ENCODE measurements at places on chromosomes 1 and 21.
A peak's percentile ranks its signal among the peaks of the same experiment; 100 is the strongest.

DNA sequence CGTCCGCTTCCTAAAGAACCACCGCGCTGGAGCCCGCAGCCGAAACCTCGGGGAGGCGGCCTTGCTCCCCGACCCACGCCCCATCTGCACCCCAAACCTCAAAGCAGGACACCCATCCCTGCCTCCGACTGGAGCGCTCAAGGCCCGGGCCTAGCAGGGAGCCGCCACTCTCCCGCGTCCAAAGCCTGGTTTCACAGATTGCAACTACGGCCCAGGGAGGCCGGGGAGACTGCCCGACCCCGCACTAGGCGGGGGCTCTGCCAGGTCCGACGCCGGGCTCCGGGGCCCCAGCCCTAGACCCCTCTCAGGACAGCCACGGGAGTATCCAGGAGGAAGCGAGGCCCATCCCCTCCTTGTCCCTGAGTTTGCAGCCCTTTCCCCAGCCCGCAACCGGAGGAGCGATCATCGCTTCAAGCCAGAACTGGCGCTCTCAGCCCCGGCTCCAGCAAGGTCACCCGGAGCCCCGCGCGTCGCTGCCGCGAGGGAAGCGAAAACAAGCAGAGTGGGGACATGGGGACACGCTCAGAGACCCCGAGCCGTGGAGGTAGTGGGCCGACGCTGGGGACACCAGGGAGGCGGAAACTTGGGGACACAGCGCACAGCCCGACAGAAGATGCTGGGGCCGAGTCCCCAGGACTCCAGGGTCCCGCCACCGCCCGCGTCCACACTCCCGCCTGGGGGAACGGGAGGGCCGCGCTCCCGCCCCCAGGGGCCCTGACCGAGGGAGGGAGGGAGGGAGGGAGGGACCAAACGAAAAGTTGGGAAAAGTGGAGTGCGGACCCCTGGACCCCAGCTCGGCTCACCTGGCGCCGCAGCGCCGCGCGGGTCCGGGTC is 433 bp downstream of the TMEM200B start:
- DNase-seq: no peak

- DNase-seq: no peak
Observed at GRCh38 chr1:68725001-68725752, 228.3 kb upstream of the DEPDC1 start.

DNA sequence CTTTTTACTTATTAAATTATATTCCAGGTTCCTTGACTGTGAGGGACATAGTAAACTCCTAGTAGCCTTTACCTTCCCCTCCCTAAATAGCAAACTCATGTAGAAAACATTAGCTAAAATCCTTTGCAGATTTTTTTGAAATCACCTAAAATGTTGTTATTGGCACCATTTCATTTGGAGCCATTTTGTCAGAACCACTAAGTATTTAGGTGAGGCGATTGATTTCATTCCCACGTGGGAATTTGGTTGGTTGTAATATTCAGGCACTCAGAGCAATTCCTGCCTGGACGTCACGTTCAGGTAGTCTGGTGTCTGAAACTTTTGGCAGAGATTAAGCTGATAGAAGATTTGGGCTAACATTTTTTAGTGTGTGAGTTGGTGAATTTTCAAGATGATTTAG is 84.3 kb downstream of the CAMTA1 start:
- DNase-seq: no peak

GRCh38 chr21:45874716-45875415 is 106.7 kb upstream of the COL6A1 start:
- no peak for DNase-seq

- no peak for DNase-seq
Observed at GRCh38 chr1:110714374-110714995, 39.7 kb upstream of the KCNA3 start.

DNA sequence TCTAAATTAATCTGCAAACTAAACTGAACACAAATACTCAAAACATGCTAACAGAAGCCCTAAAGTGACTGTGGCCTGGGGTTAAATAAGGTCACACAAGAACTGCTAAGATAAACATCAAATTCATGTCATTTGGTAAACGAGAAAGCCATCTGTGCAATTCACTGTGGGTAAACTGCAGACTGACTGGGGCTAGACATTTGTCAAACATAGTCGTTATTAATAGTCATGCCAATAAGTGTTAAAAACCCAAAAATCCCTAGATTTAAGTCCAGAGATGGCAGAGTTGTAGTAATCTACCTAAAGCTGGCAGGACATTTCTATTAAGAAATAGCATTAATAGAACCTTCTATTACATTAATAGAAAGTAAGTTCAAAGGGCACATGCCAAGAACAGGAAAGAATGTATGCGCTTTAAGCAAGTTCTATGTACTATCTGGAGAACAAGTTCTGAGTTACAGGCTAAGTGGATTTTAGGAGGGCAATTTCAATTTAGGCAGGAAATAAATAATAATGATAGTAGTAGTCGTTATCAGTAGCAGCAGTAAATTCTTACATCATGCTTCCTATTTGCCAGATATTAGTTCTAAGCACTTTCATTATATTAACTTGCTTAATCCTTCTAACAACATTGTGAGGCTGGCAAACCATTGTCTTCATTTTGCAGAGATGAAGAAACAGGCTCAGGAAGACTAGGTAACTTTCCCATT is 8.6 kb downstream of the EDEM3 start:
- DNase-seq: peak; percentile 57

DNA sequence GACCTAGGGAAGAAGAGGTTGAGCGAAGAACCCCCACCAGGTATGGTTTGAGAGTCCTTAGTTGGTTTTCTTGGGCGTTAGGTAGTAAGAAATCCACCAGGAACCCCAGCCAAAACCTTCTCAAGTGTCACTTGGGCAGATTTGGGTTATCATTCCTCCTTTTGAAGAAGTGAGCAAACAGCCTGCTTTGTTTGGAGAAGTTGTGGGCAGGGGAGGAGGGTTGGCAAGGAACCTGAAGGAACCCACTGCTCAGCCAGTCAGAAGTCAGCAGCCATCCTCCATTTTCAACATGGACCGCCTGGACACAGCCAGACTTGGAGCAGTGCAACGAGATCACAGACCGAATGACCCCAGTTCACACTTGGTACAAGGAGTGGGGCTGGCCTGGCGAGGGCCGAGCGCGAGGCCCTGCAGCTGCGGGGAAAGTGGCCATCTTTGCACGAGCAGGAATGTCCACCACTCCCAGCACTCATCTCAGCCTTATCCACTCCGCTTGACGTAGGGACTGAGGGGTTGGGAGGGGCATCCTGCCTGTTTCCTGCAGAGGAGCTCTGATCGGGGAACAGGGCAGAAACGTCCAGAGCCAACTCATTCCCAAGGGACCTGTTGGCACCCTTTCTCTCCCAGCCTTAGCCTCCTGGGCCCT is 7.2 kb downstream of the ADPRS start:
- DNase-seq: no peak

DNA sequence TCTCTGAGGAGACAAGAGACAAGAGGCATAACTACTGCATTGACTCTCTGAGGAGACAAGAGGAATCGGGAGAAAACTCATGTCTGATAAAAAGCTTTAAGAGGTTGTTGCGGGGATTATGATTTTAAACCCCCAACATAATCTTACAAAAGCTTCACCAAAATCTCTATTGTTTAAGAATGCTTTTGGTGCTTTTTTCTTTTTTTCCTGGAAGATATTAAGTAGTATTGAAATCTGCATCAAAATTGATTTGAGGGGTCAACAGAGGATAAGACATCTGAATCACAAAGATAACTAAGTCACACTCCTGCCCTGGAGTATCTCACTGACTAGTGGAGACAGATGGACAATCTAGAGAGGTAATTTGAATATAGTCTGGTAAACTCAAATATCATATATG is 115.6 kb upstream of the MROH9 start:
- DNase-seq: no peak

DNA sequence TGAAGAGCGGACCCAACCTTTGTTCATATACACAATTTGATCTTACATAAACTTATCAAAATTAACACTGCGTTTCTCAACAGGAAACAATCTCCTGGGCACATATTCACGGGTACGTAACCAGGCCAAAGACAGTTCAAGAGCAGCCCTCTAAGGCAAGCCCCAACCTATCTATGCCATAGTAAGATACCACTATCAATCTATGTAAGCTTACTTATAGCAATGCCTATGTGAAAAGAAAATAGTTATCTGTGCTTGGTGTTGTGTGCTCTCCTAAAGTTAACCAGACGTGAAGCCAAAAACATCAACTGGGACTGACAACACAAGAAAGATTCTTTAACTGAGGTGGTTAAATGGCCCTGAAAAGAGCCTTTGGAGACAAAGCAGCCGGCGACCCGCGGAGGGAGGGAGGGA is 49.4 kb upstream of the BOLA1 start:
- no peak for DNase-seq

GRCh38 chr1:239053279-239053678 is 333.1 kb upstream of the CHRM3 start:
- no peak for DNase-seq

DNA sequence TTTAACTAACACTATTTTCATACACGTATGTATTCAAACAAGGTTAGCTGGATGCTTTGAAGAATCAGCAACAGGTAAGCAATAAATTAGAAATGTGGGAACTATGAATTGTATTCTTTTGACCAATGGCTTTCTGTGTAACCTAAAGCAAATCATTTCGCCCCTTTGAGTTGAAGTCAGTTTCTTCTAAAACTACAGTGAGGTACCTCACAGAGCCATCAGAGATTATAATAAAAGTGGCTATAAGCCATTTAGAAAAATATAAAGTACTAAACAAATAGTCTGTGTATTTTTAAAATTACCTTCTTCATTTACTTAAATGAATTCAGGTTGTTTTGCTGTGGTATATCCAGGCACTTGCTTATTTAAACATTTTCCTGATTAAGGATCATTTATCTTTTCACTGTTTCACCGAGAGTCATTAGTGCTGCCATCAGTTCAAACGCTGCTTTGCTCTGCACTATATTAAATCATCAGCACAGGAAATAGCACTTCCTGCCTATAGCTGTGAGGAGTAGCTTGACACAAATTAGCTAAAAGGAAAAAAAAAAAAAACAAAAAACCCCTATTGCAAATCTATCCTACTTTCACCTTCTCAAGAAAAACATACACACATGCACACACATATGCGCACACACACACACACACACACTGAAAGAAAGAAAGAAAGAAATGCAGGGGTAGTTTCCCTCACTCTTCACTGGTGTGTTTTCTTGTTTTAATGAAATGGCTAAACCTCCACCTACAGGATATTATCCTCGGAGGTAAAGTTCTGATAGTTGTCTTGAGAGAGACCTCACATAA is 39.8 kb upstream of the C1orf105 start:
- no peak for DNase-seq

GRCh38 chr1:38139738-38140487 is 93.3 kb upstream of the POU3F1 start:
- no peak for DNase-seq

- no peak for DNase-seq
Observed at GRCh38 chr21:45356653-45357435, 48.1 kb upstream of the COL18A1 start.

- DNase-seq: peak; percentile 39
Observed at GRCh38 chr1:218164111-218164929, 120.8 kb upstream of the RRP15 start.

DNA sequence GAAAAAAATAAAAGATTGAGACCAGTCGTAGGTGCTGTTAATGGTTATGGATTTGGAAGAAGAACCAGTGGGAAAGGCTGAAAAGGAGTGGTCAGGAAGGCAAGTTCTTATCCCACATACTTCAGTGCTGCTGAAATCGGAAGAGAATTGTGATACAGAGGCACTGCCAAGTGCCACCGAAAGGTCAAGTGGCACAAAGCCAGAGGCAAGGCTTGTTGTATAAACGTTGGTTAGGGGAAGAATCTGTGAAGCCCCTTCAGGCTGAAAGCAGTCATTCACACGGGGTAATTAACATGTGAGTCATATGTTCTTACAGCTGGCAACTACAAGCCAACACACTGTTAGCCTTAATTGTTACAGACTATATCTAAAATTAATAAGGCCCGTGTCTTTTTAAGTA is 48.8 kb downstream of the ZBTB40 start:
- no peak for DNase-seq

DNA sequence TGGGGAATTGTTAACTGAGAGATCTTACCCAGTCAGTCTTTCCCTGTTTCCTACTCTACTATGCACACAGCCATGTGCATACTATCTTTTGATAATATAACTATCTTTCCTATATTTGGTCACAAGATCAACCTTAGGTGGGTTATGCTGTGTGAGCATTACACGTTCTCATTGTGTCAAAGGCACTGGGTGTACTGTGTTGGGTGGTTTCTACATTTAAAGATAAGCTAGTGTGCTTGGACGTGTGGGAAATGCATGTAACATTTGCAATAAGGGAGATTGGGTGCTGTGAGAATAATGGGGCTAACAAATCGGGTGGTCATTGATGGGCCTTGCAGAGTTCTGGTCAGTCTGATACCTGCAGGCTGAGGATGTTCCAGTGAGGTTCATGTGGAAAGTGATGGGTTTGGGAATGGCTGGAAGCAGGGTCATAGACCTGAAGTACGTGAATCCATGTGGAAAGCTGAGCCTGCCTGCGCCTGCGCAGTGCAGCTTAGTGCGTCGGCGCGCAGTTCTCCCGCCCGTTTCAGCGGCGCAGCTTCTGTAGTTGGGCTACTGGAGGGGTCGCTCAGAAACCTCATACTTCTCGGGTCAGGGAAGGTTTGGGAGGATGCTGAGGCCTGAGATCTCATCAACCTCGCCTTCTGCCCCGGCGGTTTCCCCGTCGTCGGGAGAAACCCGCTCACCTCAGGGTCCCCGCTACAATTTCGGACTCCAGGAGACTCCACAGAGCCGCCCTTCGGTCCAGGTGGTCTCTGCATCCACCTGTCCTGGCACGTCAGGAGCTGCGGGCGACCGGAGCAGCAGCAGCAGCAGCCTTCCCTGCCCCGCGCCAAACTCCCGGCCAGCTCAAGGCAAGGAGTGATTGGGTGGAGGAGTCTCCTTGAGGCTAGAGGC is at the start of gene MSH4:
Gene MSH4, plus strand, starts transcription at position 507 of the 897 bp plus-strand sequence. Its CDS starts 104 bp downstream, at position 611.
- DNase-seq: no peak

- no peak for DNase-seq
Observed at GRCh38 chr1:229064320-229065168, 206.4 kb upstream of the RAB4A start.

DNA sequence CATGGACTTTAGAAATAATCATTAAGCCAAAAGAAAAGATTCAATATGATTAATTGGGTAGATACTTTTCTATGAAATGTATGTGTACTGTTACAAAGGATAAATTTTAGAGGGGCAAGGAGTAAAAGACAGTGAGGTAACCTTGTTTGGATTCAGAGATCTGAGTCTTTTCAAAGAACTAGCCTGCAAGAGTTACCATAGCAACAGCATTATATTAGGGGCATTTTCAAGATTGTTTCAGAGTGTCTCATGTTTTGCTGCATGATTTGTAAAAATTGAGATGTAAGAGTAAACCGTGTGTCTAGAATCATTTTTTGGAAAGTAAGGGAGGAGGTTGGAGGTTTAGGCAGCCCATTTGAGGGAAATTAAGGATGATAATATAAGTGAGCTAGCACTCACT is 70.6 kb upstream of the KIAA1614 start:
- no peak for DNase-seq

Measured in LNCaP clone FGC (cell line).